ENCODE measurements at places on chromosomes 6 and 20. TPM values are rescaled to one million over a fixed set of nuclear protein-coding genes. Genes with fewer than 3 reads are reported as not detected.

DPPA5 gene
- total RNA-seq: not detected

WFDC12 gene
- not detected for total RNA-seq

SLC32A1 gene
- 0.12 TPM for total RNA-seq

IP6K3 gene
- total RNA-seq: not detected

PRIM2 gene
- 33.6 TPM for total RNA-seq

RRAGD gene
- total RNA-seq: 11.8 TPM

SLC13A3 gene
- 0.21 TPM for total RNA-seq

CALHM5 gene
- not detected for total RNA-seq

OR2J3 gene
- total RNA-seq: not detected

TMC2 gene
- total RNA-seq: not detected

HDAC2 gene
- total RNA-seq: 71.6 TPM

TRIM10 gene
- total RNA-seq: 0.39 TPM

SNAI1 gene
- 1.3 TPM for total RNA-seq

TP53TG5 gene
- 0.67 TPM for total RNA-seq

ZC2HC1B gene
- not detected for total RNA-seq

OR2B6 gene
- 0.43 TPM for total RNA-seq

DNA sequence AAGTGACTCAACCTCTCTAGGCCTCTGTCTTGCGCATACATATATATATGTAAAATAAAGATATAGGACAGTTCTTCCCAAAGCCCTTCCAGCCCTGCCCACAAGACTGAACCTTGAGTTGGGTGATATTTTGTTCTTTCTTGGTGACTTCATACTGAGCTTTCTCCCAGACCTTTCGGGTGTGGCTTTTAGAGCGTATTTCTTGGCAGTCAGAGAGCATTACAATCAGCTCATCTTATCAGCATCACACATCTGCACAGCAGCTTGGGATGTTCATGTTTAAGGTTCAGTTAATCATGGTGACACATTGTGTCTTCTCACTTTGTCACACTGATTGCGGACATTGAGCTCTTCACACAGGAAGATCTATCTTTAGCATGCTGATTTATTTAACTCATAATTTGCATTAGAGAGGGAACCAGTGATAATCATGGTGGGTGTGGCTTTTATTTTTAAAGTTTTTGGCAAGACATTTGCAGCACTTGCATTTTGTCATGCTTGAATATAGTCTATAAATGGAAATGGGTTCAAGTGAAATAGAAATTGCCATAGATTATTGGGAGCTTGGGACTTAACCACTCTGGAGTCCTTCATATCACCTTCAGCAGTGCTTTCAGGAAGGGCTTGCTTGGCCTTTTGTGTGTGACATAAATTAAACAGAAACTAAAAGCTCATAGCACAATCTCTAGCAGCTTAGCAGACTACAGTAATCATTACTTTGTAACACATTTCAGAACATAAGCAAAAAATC lies 8.3 kb downstream of the KIF3B start:
- DNase-seq: peak; percentile 63

DNA sequence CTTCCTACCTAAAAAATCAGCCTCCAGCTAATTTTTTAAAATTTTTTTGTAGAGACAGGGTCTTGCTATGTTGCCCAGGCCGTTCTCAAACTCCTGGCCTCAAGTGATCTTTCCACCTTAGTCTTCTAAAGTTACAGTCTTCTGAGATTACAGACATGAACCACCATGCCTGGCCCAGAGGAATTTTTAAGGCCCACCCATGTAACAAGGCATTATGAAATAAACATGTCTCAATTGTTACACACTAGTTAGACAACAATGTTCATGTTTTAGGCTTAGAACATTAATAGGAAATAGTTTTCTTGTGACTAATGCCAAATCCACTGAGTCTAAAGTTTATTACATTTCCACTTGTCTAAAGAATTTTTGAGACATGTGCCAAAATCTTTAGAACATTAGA lies 221.2 kb downstream of the LAMA2 start:
- no peak for DNase-seq

GRCh38 chr6:167766986-167767714 lies 59.6 kb upstream of the AFDN start:
- no peak for DNase-seq

DNA sequence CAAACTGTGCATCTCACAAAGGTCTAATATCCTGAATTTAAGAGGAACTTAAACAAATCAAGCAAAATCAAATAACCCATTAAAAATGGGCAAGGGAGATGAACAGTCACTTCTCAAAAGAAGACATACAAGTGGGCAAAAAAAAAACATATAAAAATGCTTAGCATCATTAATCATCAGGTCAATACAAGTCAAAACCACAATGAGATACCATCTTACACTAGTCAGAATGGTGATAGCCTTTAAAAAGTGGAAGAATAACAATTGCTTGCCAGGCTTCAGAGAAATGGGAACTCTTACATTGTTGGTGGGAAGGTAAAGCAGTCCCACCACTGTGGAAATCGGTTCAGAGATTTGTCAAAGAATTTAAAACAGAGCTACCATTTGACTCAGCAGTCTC lies 646.7 kb upstream of the PTCHD4 start:
- DNase-seq: no peak

DNA sequence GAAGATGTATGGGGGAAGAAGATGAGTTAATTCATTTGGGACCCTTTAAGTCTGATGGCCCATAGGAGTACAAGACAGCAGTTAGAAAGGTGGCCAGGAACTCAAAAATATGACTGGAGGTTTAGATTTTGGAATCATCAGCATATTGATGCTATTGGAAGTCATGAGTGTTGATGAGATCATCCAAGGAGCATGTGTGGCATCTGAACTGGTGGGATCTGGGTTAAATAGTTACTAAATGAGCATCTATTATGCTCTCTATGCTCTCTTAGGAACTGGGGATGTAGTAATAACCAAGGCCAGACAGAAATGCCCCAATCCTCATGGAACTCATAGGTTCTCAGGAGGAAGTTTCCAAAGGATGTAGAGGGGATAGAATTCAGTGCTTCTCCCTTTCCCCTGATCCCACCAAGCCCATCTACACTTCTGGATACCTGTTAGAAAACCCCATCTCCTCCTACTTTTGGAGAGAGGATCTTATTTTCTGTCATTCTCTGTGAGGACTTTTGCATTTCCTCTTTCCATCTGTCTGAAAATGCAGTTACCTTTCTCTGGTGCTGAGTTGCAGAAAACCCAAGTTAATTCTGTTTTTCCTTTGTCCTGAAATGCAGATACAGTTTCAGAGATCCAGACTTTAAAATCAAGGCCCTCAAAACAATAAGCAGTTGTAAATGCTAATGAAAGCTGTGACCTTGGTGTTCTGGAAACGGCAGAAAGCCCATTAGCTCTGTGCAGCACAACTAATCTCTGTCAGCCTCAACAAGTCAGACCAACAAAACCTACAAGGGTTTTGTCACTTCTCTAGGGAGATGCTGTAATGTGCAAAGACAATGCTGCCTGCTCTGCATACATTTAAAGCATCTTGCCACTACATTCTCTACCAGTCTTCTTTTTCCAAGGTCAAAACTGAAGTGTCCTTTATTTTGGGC lies 65.8 kb downstream of the TBC1D7 start:
- no peak for DNase-seq

- DNase-seq: no peak
Observed at GRCh38 chr6:118203545-118203944, 296.5 kb downstream of the SLC35F1 start.

- no peak for DNase-seq
Observed at GRCh38 chr20:3180319-3180718, 7.0 kb upstream of the LZTS3 start.

DNA sequence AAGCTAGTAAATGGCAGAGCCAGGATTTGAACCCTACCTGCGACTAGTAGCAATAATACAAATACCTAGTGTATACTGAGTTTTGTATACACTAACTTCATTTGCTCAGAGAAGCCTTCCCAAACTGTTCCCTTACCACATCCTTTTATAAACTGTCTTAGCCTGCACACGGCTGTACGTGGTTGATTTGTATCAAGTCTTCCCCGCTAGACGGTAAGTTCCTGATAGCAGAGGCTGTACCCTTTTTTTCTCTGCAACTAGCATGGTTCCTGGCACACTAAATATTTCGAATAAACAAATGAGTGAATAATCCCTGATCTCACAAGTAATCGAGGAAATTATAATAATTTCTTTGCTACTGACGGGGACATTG lies 636 bp downstream of the RTF2 start:
- DNase-seq: no peak

DNA sequence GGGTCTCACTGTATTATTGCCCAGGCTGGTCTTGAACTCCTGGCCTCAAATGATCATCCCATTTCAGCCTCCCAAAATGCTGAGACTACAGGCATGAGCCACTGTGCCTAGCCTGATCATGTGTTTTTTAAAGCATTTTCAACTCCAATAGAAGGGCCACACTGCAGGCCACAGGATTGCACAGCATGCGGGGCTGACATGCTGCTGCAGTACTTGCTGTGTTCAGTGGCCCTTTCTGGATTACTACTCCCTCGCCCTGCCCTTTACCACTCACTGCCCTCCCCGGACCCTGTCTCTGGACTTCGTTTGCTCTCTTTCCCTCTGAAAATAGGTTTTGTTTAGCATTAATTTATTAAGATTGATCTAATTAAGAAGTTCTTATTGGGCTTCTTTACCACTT lies 37.3 kb downstream of the HECA start:
- no peak for DNase-seq

GRCh38 chr20:37342231-37343177 lies 3.4 kb upstream of the SRC start:
- no peak for DNase-seq

- DNase-seq: no peak
Observed at GRCh38 chr6:167116109-167116837, 6.6 kb upstream of the CCR6 start.

- peak; percentile 78 for DNase-seq
Observed at GRCh38 chr6:161079566-161080262, 88.1 kb downstream of the MAP3K4 start.

- no peak for DNase-seq
Observed at GRCh38 chr6:148854992-148855391, 108.2 kb downstream of the UST start.

DNA sequence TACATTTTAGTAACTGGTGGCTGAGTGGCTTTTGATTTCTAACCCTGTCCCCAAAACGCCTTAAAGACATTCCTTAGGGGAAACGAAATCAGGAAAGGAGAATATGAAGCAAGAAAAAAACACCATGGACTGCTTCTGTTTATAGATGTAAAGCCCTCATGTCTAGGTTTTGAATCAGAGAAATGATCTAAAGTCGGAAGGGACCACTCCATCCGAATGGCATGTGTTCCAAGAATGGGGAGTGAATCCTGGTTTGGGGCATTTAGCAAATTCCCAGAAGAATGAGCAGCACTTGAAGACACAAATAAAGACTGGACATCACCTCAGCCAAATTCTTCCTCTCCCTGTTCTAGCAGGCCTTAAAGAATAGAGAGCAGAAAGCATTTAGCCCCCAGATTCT lies 65.6 kb downstream of the CAP2 start:
- DNase-seq: no peak
